Tongue (tissue), 3 donors: ENCODE measurements at places on chromosomes 5 and 9. TPM values are rescaled to one million over a fixed set of nuclear protein-coding genes. Genes with fewer than 3 reads are reported as not detected.

The SLCO6A1 gene
- not detected for total RNA-seq

DNA sequence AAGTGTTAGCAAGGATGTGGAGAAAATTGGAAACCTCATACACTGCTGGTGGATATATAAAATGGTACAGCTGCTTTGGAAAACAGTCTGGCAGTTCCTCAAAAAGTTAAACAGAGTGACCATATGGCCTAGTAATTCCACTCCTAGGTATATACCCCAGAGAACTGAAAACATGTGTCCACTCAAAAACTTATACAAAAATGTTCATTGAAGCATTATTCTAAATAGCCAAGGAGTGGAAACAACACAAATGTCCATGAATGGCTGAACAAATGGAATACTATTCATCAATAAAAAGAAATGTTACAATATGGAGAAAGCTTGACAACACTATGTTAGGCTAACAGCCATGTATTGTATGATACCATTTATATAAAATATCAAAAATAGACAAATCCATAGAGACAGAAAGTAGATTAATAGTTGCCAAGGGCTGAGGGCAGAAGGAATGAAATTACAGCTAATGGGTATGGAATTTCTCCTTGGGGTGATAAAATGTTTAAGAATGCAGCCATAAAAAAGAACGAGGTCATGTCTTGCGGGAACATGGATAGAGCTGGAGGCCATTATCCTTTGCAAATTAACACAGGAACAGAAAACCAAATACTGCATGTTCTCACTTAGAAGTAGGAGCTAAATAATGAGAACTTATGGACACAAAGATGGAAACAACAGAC, 33.6 kb upstream of the FBP1 start:
- DNase-seq: no peak

The HRH2 gene
- 1.7 TPM for total RNA-seq

The GABRP gene
- total RNA-seq: 7.2 TPM

The PKD2L2 gene
- 1.9 TPM for total RNA-seq

DNA sequence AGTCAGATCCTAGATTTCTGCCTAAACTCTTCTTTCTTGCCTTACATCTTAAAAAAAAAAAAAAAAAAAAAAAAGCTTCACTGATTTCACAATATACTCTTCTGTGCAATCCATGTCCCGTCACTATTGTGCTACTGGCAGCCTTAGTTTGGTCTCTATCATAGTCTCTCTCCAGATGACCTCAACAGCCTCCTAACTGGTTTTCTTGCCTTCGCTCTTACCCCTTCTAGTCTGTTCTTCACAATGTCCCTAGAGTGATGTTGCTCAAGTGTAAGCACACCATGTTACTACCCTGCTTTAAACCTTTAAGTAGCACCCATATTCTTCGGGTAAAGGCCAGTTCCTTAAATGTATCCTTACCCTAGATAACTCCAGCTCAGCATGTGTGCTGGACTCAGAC, 25.8 kb downstream of the CD180 start:
- DNase-seq: no peak

GRCh38 chr5:80763873-80764647, 109.3 kb upstream of the DHFR start:
- DNase-seq: no peak

DNA sequence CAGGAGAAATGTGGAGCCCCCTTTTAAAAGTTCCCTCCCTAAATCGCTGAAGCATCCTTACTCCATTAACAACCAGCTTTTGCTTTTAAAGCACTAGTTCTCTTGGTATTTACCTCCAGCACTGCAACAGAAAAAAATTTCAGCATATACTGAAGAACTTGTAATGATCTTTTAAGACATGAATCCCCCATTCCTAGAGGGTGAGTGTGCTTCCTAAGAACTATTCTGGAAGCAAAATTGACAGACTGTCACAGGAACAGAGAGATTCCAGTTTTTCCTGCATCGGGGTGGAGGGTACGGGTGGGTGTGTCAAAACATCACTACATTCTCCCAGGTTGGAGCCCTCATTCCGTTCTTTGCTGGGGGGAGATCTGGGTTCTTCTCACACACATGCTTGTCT, 151.9 kb downstream of the EBF1 start:
- no peak for DNase-seq

GRCh38 chr5:172118891-172119290, 69.1 kb downstream of the STK10 start:
- DNase-seq: no peak

- DNase-seq: no peak
These were observed 845.5 kb downstream of the TLE4 start for GRCh38 chr9:80417211-80417773.

DNA sequence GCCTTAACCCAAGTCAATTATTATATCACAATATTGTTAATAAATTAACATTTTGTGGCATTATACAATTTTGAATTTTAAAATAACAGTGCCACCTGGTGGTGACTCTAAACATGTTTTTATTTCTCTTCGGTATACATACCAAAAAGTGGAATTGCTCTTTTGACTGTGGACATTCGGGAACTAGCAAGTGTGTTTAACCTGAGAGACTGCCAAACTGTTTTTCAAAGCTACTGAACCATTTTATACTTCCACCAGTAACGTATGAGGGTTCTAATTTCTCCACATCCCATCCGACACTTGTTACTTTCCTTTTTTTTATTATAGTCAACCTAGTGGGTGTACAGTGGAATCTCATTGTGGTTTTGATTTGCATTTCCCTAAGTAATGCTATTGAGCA, 18.3 kb upstream of the HSDL2 start:
- peak; percentile 75 for DNase-seq

The CARD6 gene
- 3.1 TPM for total RNA-seq

The HBEGF gene
- 18.6 TPM for total RNA-seq

DNA sequence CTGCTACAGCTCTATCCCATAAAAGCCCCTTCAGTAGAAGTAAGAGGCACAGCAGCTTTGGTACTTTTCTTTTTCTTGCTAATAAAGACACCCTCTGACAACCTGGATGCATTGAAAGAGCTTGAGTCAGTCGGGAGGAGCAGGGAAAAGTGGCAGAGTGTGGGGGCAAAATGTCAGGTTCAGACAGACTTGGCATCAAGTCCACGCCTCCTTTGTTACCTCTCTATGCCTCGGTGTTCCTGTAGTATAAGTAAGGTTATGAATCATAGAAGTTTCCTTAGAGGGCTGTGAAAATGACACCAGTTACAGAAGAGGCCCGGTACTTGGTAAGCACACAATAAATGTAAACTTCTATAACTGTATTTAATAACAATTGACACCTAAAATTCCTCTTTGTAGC, 133.9 kb downstream of the ESM1 start:
- no peak for DNase-seq

DNA sequence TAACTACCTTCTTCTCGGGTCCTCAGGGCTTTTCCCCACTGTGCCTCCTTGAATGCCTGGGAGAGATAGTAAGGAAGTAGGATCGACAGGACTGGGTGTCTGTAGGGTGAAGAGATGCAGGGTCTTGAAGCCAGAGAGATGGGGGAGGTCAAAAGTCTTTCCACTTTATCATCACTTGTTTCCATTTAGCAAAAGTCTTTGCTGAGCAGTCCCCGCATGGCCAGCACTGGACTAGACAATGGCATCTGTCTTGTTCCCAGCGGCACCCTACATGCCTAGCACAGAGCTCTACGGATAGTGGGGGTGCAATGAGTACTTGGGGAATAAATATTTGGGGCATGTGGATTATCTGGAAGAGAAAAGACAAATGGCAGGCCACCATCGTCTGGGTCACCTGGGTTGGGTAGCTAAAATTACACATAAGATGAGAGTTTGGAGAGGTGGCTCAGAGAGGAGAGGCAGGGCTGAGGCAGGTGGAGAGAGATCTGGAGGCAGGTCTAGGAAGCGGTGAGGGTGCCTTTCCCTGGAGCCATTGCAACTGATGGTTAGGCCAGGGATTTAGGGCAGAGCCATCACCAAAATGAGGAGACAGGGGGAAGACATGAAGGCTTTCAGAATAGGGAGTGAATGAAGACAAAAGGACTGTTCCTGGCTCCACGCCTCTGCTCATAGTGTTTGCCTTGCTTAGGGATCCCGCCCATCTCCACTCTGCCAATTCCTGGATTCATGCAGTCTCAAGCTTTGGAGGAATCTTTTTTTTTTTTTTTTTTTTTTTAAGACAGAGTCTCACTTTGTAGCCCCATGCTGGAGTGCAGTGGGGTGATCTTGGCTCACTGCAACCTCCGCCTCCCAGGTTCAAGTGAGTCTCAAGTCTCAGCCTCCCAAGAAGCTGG, 250.8 kb upstream of the KLF4 start:
- peak; percentile 72 for DNase-seq

The ACOT12 gene
- not detected for total RNA-seq

The GCNT4 gene
- total RNA-seq: 0.82 TPM

DNA sequence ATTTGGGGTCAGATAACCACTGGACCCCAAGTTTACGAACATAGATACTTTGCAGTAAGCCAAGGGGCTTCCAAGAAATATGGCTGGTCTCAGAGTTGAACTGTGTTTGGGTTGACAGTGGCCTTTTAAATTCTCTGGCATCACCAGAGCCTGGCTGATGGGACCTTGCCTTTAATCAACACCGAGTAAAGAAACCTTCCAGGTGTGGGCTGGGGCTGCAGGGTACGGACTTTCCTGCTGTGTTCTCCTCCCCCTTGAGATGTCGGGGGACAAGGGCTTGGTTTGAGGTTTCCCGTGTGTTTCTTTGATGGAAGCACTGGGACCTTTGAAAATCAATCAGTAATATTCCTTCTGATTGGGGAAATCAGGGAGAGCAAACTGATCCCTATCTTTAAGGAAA, 140.1 kb downstream of the MTX3 start:
- DNase-seq: no peak

- DNase-seq: no peak
These were observed 373.3 kb upstream of the SEMA6A start for GRCh38 chr5:116947691-116948528.
